ENCODE measurements at places on chromosomes 4 and X. TPM values are rescaled to one million over a fixed set of nuclear protein-coding genes. Genes with fewer than 3 reads are reported as not detected.

The CENPC gene
- total RNA-seq = 50.6 TPM

The IL9R gene
- total RNA-seq = 30.5 TPM

The GLOD5 gene
- not detected for total RNA-seq

The PIR gene
- total RNA-seq = 2.4 TPM

The TCEAL2 gene
- total RNA-seq = not detected

The SULT1B1 gene
- 2.0 TPM for total RNA-seq

The PGAM4 gene
- not detected for total RNA-seq

The CT55 gene
- total RNA-seq = not detected

The SSX1 gene
- total RNA-seq = not detected

The PGK1 gene
- total RNA-seq = 1,213 TPM

The TEX11 gene
- not detected for total RNA-seq

The ARL13A gene
- total RNA-seq = not detected

The MXRA5 gene
- total RNA-seq = not detected

The BEX5 gene
- total RNA-seq = 4.3 TPM

The RUFY3 gene
- 38.0 TPM for total RNA-seq

The MID2 gene
- total RNA-seq = 11.7 TPM

The NPY2R gene
- total RNA-seq = not detected

The TLR10 gene
- 0.26 TPM for total RNA-seq

The BRS3 gene
- total RNA-seq = not detected

Data from activated naive CD8-positive, alpha-beta T cell treated with anti-CD3 and anti-CD28 coated beads, Interleukin-2, amount 10 ng/mL, durations not matched to agents 7 days and 5 days (primary cell).